ENCODE measurements at places on chromosomes 6 and 20.

DNA sequence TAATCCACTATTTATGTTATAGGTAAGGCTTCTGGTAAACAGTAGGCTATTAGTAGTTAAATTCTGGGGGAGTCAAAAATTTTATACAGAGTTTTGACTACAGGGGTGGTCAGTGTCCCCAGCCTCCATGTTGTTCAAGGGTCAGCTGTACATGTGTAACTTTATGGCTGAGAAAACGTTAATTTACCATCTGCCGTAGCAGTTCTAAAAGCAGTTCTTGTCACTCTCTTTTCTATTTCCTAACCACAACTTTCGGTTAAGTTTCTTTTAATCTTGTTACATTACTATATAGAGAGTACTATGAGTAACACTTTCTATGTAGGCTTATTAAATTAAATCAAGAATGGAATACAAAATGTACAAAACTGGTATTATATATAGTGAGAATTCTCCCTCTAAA lies 21.6 kb upstream of the KIF6 start:
- no peak for DNase-seq

DNA sequence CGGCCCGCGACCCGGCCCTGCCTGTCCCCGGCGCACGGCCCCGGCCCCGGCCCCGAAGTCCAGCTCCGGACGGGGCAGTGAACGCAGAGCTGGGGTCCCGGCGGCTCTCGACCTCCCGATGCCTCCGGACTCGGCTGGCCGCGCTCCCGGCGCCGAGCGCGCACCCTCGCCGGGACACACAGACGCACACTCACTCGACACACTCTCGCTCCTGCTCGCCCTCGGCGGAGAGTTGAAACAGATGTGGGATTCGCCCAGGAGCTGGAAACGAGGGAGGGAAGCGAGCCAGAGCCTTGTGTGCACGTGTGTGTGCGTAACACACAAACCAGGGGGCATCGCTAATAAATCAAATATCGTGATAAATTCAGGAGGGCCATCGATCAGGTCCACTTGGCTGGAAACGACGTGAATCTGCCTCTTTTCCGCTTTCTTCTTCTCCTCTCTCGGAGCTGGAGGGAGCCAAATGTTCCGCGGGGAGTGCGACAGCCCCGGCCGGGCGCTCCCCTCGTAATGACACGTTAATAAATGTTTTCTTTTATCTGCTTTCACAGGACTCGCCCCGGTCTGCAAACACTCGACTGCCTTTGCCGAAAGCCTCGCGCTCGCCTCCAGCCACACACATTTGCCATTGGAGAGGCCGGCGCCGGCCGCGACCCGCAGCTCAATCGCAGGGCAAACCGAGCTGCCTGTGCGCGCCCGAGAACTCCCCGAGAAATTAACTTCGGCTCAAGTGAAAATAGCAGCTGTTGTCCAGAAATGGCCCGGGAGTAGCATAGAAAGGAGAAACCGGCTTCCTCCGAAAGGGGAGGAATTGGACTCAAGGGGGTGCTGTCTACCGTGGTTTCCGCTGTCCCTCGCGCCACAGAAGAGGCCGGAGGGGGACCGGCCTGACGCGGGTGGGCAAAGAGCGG lies 828 bp upstream of the SULF2 start:
- no peak for DNase-seq

GRCh38 chr6:33695451-33695887 lies 16.0 kb downstream of the UQCC2 start:
- no peak for DNase-seq

- no peak for DNase-seq
Measured at GRCh38 chr6:35046862-35047261, 94.3 kb downstream of the TCP11 start.

GRCh38 chr6:154161689-154162088 lies 122.6 kb downstream of the OPRM1 start:
- no peak for DNase-seq

Measured in activated CD4-positive, alpha-beta T cell treated with anti-CD3 and anti-CD28 coated beads, Interleukin-2, amount 50 U/mL, for 4 hours (primary cell).